Omental fat pad (tissue), 4 donors: ENCODE measurements at places on chromosomes 4 and X.

- DNase-seq, result no peak
Measured at GRCh38 chr4:3391422-3391821, 50.3 kb upstream of the HGFAC start.

- no peak for DNase-seq
Measured at GRCh38 chr4:183345261-183345660, 23.0 kb upstream of the CLDN24 start.

- no peak for DNase-seq
Measured at GRCh38 chrX:1397441-1398270, 5.7 kb upstream of the SLC25A6 start.

- no peak for DNase-seq
Measured at GRCh38 chrX:341541-342101, 23.0 kb upstream of the GTPBP6 start.

DNA sequence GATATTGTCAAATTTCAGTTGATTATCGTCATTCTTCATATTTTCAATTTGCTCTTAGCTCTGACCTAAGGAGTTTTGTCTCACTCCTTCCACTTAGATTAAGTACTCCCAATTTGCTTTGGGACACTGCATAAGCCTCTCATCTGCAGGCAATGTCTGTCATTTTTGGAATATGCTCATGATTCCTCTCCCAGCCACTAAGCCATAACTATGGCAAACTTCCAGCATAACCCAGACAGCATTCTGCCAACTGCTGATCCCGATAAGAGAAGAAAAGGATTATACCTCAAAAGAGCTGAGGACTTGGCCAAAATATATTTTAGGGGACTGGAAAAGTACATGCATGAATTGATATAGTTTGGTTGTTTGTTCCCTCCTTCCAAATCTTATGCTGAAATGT lies 444.4 kb downstream of the GABRG1 start:
- DNase-seq, result no peak

DNA sequence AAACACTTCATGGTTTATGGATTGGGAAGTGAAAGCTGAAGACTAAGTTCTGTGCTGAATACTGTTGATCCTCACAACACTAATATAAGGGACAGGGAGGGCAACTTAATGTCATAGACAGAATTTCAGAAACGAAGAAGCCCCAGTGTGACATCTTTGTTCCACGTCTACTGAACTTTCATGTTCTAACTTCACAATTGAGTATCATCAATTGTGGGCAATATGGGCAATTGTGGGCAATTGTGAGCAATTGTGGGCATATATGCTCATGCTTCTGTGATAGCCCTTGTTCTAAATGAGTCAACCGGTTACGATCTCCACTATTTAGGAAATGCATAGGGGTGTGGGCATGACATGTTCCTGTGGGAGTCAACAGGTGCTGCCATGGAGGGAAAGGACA lies 33.7 kb downstream of the CYBB start:
- no peak for DNase-seq

DNA sequence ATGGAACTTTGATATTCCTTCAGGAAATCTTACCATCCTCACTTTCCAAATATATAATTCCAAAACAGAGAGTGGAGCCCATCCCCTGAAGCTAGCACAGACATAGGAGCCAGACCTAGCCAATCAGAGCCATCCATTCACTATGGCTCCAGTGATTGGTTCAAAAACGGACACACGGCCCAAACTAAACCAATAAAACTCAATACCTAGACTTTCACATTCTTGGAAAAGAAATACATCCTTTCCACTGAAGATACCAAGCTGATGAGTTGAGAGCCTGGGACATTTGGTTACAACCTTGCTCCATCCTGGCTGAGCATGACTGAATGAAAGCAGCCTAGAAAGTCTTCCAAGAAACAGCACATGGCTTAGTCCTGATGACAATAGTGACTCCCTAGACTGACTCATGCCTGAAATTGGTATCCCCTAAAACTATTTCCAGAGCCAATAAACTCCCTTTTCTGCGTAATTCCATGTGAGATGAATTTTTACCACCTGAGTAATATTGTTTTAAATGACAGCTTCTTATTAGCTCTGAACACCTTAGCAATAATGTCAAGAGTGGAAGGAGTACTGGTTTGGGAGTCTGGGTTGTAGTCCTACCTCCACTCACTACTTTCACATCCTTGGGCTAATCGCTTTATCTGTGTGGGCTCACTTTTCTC lies 189.6 kb upstream of the LNX1 start:
- no peak for DNase-seq

DNA sequence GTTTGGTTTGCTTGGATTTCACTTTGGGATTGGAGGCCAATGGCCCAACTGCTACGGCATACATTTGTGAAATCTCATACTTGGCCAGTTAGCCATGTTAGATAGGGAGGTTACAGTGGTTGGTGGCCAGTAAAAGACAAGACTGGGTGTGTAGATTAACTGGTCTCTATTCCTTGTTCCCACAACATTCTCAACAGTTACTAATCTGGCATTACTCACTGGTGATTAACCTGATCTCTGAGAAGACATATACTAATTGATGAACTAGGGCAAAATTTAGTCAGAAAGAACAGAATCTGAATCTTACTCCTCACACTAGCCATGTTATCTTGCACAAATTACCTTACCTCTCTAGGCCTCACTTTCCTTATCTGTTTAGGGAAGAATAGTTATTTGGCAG lies 33.4 kb downstream of the GATB start:
- DNase-seq, result no peak

DNA sequence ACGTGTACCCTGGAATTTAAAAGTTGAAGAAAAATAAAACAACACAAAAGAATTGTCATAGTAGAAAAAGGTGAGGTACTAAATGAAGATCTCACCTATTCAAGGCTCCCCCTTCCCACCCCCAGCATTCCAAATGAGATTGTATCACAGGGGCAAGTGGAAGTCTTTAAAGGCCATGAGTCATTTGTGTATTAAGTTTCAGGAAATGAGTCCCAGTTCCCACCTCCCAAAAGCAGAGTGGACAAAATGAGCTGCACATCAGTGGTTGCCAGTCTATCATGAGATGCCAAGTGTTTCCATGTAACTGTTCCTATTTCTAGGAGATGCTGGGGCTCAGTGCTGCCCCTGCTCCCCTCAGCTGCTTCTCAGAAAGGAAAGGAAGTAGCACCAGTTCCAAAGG lies 20.1 kb downstream of the ARHGEF9 start:
- DNase-seq, result no peak

DNA sequence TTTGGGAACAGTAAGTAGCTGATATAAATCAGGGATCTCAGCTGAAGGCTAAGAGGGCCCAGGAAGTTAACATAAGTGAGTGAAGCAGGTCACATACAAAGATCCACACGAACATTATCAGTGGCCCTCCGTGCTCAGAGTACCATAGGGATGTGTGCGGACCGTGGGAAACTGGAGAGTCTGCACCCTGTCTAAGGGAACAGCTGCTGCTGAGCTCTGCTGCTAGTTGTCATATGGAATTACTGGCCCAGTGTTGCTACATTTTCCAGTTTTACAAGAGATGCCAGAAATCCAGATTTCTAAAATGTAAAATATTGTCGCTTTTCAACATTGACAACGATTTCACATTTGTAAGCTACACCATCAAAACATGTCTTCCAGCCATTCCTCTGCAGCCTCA lies 90.5 kb downstream of the RTL5 start:
- no peak for DNase-seq
